ENCODE measurements at places on chromosomes 11 and 22.

DNA sequence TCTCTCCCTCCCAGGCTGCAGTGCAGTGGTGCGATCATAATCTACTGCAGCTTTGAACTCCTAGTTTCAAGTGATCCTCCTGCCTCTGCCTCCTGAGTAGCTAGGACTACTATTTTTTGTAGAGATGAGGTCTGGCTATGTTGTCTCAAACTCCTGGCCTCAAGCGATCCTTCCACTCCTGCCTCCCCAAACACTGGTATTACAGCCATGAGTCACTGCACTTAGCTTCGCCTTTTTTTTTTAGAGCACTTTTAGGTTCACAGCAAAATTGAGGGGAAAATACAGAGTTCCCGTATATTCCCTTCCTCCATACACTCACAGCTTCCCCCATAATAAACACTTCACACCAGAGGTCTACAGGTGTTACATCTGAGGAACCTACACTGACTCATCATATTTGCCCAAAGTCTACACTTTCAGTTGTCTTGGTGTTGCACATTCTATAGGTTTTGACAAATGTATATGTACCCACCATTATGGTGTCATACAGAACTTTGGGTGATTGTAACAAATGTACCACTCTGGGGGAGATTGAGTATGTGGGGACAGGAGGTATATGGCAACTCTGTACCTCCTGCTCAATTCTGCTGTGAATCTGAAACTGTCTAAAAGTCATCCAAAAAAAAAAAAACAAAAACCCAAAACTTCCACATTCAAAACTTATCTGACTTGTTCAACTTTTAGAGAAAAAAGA is 11.3 kb upstream of the SLC37A4 start:
- no peak for DNase-seq

- no peak for DNase-seq
These were observed 8.5 kb downstream of the SPON1 start for GRCh38 chr11:13970986-13971385.

- DNase-seq, result no peak
These were observed 1.9 kb upstream of the FAT3 start for GRCh38 chr11:92222701-92223100.

DNA sequence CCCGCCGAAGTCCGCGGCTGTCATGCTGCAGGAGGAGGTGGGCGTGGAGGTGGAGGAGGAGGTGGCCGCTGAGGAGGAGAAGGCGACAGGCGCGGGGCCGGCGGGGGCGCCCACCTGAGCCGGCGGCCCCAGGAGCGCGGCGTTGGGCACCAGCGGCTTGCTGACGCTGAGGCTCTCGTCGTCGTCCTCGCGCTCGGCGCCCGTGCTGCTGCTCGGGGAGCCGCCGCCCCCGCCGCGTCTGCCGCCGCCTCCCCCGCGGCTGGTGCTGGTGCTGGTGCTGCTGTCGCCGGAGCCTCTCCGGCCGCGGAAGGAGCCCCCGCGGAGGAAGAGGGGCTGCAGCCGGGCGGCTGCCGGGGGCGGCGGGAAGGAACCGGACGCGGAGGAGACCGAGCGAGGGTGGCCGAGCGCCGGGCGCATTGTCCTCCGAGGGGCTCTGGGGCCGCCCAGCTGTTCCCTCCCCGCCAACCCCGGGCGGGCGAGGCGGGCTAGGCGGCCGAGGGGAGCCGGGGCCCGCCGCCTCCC is 388 bp downstream of the TMEM121B start:
- no peak for DNase-seq

GRCh38 chr11:1844221-1845094 is 5.7 kb downstream of the TNNI2 start:
- DNase-seq, result peak; percentile 37

DNA sequence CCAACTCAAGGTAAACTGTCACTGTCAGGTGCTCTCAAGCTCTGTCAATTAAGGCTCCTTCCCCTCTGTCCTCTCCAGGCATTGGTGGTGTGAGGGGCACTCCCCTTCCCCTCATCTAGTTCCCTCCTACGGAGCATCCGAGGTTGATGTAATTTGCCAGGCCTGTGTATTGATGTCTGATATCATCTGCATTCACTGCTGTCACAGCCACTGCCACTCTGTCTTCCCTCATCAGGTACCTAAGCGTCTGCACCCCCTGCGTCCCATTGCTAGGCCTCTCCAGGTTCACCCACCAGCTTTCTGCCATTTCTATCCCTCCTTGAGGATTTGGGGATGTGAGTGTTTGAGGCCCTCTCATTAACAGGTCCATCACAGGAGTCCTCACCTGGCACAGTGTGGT is 50.0 kb upstream of the SYT13 start:
- DNase-seq, result no peak

- no peak for DNase-seq
These were observed 9.8 kb upstream of the TSSC4 start for GRCh38 chr11:2390725-2391151.

GRCh38 chr11:44568658-44569473 is 3.4 kb downstream of the CD82 start:
- peak; percentile 85 for DNase-seq

- DNase-seq, result no peak
These were observed 24.7 kb downstream of the TPCN2 start for GRCh38 chr11:69073469-69073868.

GRCh38 chr11:29306527-29306926 is 710.3 kb downstream of the KCNA4 start:
- DNase-seq, result no peak

GRCh38 chr11:78227921-78228320 is 39.2 kb downstream of the USP35 start:
- no peak for DNase-seq
